ENCODE measurements at places on chromosomes 4 and X.

DNA sequence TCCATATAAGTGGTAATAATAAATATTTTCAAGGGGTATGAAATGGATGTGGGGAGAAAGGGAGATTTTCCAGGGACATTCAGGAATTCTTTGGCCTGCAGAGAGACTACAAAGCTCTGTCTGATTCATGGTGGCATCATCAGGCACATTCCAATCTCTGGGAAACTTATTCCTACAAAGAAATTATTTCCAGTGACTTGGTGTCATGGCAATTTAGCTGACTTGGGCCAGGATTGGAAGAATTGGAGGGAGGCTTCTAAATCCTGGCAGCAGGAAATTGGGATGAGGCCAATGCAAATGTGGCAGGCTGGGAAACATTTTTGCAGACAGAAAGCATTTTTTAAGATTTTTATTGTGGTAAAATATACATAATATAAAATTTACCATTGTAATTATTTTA, 204.6 kb downstream of the RTL9 start:
- no peak for DNase-seq

GRCh38 chr4:38268837-38269236, 308.6 kb downstream of the PTTG2 start:
- DNase-seq: no peak

- DNase-seq: no peak
Measured at GRCh38 chr4:152448854-152449253, 87.0 kb downstream of the FBXW7 start.

- no peak for DNase-seq
Measured at GRCh38 chr4:114924311-114924710, 189.1 kb downstream of the NDST4 start.

DNA sequence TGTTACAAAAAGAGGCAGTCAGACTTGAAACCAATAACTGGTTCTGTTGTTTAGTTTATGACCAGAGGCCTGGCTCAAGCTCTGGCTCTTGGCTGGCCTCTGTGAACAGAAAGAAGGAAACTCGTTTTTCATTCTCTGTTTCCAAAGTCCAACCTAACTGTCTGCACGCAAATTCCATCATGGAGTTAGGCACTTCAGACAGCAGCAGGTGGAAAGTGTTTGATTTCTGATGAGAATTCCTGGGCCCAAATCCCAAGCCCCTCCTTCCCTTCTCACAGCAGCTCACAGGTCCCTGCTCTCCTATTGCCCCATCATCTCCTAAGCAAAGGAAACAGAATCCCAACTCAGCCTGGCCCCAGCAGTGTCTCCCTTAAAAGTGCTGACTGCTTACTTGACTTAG, 42.8 kb upstream of the FGF16 start:
- DNase-seq: no peak

GRCh38 chr4:168509786-168510185, 12.9 kb downstream of the PALLD start:
- DNase-seq: no peak

DNA sequence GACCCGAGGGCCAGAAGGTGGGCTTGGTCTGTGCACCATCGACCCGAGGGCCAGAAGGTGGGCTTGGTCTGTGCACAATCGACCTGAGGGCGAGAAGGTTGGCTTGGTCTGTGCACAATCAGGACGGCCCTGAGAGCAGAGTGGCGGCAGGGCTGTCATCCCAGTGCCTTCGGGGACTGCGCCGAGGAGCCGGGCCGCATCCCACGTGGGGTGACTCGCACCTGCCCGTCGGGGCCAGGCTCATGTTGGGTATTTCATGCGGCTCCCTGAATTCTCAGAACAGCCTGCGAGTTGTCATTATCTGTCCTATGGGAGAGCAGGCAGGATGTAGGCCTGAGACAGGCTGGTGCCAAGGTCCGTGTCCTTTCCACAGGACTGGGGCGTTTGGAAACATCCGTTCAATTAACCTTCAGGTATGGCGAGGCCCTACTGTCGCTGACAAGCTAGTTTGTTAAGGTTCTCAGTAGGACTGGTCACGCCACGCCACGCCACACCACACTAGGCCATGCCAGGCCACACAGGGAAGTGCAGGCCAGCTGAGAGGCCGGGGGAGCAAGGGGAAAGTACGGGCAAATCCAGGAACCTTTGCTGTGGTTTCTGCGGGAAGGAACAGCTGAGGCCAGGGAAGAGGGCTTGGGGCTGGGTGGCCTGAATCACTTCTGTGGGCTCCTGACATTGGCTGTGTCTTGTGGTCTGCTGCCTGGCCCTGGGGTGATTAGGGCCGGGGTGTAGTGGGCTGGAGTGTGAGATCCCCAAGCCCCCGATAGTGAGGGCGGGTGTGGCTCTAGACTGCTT, 182.9 kb downstream of the AFAP1 start:
- no peak for DNase-seq

- no peak for DNase-seq
Measured at GRCh38 chr4:128386761-128387599, 99.4 kb upstream of the PGRMC2 start.

DNA sequence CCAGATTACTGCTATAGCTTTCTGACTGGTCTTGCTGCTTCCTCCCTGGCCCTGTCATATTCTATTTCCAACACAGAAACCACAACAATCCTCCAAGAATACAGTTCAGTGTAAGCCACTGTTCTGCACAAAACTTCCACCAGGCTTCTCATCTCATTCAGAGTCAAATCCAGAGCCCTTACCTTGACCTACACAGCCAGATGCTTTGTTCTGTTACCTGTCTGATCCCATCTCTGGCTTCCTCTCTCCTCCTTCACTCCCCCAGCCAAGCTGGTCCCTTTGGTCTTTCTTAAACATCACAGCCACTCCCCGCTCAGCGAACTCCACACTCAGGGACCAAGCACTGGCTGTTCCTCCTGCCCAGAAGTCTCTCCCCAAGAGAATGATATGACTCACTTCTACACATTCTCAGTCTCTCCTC, 84.8 kb upstream of the BMP2K start:
- no peak for DNase-seq

DNA sequence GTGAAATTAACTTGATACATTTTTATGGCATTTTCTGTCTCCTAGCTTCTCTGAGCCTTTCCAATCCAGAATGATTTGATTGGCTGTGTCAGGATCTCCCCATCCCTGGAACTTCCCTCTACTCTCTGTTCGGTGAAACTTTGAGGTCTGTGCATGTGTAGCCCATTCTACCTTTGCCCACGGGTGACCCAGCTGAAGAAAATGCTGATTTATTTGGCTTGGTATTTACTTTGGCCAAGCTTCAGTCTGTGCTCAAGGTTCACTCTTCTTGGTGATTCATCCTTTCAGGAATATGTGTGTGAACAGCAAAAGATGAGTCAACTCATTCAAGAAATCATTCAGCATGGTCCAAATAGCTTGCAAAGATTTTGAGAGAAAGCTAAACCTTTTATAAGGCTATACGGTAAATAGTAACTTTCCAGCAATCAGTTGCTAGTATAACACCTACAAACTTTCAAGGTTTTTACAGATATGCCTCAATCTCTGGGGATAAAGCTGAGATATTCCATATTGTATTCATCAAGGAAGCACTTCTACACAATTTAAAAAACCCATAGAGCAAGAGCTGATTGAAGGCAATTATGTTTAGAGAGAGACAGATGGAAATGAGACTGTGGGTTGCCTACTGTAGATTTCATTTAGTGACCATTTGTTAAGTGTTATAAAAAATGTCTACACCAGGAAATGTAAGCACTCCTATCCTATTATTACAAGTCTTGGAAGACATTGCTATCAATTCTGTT, 233.9 kb upstream of the CXXC4 start:
- DNase-seq: no peak

- DNase-seq: no peak
Measured at GRCh38 chrX:48910926-48911411, 477 bp downstream of the SLC35A2 start.

DNA sequence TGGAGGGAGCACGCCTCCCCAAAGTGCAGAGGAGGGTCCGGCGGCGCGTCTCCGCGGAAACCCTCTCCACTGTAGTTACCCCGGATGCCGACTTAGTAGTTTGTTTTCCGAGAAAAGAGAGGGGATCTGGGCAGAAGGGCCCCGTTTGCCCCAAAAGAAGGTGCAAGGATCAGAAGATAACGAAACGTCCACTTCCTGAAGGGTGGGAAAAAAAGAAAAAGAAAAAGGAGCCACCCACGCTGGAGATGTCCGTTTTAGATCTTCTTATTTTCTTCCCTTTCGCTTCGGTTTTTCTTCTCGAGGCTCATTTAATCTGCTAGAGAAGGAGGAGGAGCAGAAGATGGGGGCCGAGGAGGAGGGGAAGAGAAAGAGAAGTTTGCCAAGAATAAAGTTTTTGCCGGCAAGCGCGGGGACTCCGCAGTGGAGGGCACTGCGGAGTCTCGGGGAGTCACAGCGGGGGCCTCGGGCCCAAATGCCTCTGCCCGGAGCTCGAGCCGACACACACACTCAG, 517 bp downstream of the LEF1 start:
- DNase-seq: no peak

GRCh38 chrX:17521871-17522693, 147.1 kb downstream of the NHS start:
- DNase-seq: no peak

DNA sequence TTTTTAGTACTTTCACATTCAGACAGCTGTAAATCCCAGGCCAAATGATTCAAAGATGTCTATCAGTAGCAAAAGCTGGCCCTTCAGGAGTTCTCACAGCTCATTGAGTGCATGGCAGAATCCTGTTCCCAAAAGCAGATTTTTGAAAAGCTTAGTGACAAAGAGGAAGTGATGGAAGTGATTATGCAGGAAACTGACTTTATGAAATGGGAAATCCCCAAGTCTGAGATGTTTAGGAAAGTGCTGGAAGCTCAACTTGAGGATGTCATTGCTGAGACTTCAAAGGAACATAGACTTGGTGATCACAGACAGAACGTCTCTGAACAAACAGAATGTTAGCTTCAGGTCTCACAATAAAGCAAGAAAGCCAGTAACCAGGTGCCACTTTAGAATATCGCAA, 51.0 kb upstream of the CFAP47 start:
- no peak for DNase-seq

DNA sequence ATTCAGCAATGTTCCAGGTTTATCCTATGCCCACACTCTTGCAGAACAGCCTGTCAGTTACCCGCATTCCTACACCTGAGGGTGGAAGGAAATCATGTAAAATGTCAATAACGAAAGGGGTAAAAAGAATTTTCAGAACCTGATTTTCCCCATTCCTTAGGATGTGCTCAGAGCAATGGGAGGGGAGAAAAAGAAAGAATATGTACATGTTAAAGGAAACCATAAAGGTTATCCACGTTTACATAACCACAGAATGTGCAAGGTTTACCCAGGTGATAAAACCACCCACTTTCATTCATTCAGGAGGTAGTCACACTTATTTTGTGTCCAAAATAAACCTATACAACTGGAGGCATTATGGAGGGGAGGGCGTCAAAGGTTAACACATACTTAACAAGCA, 335.5 kb downstream of the ZNF674 start:
- DNase-seq: no peak

DNA sequence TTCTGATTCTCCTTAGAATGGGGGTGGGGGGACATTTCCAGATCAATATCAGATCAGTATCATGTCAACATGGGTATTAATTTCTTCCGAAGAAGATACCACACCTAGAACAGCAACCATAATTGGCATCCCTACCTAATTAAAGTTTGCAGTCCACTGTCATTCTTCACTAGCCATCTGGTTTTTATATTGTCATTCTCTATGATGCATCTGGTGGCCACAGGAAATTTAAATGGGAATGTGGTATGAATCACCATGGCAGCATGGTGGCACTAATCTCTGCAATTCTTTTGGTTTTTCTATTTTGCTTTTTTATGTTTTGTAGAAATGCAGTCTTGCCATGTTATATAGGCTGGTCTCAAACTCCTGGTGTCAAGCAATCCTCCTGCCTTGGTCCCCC, 16.6 kb upstream of the UBE2D3 start:
- no peak for DNase-seq

DNA sequence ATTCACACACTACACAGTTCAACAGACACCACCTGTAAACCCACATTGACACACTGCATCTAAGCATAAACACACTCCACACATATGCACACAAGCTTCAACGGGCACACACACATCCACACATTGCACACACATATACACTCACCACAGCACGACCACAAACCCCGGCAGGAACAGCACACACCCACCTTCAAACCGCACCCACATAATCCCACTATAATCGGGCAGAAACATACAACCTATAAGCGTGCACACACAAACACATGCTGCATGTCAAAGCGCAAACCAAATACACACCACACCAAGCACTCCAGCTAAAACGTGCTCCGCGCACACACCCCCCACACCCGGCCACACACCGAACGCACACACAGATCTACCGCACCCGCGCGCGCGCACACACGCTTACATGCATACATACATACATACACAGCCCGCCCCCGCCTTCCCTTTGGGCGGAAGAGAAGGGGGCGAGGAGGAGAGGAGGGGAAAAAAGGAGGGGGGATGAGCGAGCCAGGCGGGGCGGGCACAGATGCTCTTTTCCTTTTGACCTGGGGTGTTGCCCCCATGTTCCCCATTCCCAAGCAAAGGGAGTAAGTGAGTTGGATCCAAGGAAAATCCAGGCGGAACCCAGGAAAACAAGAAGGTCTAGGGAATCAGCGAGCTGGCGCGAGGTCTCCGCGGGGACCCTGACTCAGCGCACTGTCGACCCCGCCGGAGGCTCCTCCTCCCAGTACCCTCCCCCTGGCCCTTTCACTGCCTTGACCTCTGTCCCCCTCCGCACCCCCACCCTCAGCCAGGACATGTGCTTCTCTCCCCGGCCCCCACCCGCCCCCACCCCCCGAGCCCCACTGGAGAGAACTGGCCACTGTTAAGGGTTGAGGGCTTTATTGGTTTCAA, 9.9 kb downstream of the ARHGAP36 start:
- no peak for DNase-seq

DNA sequence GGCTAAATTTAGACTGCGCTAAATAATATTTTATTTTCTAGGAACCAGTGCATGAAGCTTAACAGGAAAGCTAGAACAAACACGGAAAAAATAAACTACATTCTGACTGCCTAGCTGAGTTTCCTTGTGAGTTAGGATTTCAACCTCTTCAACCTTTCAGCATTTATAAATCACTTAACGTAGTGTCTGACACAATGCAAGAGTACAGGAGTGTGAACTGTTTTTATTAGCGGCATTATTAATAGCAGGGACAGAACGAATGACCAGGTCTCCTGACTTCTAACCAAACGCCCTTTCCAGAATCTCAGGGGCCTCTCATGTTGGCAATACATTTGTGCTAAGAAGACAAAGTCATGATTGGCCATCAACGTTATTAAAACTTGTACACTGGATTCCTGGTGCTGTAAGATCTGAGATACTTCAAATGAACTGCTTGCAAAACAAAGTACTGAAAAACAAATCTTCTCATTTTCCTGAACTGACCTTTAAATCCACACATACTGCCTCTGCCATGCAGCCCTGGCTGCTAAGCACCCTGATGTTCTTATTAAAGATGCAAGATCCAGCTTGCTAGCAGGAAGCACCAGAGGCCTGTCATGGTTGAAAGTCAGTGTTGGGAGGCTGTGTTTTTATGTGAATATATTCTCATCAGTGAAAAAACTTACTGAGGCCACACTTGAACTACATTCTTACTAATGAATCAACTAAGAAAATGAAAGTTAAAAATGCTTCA, 380.4 kb upstream of the CPEB2 start:
- no peak for DNase-seq

- no peak for DNase-seq
Measured at GRCh38 chrX:68912113-68912512, 83.3 kb downstream of the EFNB1 start.

All from stimulated activated CD8-positive, alpha-beta memory T cell treated with anti-CD3 and anti-CD28 coated beads, Interleukin-4, amount 100 ng/mL, for 24 hours (primary cell).